ENCODE measurements at places on chromosomes 1 and 21.

DNA sequence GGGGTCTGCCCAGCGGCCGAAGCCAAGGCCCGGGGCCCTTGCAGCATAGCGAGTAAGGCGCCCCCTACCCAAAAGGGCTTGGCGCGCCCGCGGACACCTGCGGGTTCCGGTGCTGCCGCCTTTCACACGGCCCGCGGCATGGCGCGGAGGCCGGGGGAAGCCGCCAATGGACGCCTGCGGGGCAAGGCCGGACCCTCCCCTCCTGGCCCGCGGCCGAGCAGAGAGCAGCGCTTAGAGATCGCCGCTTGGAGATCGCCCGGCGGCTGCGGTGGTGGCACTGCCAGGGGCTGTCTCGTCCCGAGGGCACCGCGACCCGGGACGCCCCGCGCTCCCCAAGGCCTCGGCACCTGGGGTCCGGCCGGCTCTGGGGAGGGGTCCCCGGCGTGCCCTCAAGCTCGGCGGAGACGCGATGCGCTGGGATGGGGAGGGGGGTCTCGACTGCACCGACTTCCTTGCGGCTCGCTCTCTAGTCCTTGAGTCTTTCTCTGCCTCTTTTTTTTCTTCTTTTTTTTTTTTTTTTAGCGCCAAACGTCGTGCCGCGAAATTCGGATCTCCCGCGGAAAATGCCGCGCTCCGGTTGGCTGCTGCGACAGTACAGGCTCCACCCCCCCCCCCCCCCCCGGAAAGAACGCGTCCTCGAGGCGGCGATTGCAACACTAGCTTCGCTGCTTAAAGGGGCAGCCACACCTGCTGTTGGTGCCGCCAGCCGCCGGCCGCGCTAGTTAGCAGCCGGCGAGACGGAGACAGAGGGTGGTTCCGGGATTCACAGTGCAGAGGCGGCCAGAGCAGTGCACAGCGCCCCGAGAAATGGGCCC, at the start of gene E2F2:
Gene E2F2, minus strand, starts transcription at position 487 of the 815 bp plus-strand sequence. Its CDS starts 440 bp downstream, at position 47.
- peak; percentile 82 for DNase-seq

GRCh38 chr1:13807209-13807608, 107.2 kb downstream of the PRDM2 start:
- DNase-seq: no peak

DNA sequence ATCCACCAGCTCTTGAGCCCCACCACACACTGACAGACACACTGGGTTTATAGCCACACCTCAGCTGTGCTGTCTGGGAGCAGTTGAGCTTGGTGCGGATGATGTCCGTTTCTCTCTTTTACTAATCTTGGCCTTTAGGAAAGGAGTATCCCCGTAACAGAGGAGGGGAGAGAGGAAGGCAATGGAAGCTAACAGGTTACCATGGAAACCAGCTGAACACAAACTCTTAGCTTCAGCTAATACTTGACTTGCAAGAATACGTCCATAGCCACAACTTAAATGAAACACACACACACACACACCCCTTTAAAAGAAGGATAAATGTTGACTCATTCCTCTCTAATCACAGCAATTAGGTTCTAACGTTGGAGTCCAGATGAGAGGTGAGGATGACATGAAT, 28.0 kb upstream of the LRRN2 start:
- DNase-seq: no peak

GRCh38 chr1:225908773-225909172, 15.3 kb downstream of the PYCR2 start:
- no peak for DNase-seq

DNA sequence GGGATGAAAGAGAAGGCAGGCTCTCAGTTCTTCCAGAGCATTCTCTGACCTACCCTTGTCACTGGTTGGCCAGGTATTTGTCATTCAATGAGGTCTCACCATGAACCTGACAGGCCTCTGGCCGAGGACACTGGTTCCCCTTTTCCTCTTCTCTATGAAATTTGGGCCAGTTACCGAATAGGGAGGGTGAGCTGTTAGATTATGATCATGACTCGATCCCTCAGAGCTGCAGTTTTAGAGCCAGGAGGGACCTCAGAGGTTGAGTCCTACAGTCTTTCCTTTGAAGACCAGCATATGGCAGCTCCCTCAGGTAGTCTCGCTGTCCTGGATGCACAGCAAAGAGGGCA, 29.5 kb upstream of the CLSTN1 start:
- no peak for DNase-seq

GRCh38 chr1:119652587-119652986, 4.5 kb upstream of the ZNF697 start:
- no peak for DNase-seq

DNA sequence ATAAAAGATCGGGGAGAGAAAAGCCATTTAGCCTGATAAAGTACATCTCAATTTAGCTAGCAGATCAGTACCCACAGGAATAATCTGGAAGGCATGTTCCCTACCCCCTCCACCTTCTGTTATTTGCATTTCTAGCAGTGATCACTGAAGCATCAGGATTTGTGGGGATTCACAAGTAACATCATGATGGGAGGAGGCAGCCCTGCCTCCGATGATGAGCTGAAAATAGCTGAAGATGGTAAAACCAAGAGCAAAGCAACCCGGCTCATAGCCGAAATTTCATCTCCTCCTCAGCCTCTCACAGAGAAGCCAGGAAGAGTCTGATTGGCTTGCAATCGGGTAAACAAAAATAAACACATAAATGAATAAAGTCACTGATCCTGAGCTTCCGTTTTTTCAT, 2.4 kb downstream of the CCSAP start:
- no peak for DNase-seq

- no peak for DNase-seq
Measured at GRCh38 chr21:45084121-45084520, 9.7 kb downstream of the ADARB1 start.

DNA sequence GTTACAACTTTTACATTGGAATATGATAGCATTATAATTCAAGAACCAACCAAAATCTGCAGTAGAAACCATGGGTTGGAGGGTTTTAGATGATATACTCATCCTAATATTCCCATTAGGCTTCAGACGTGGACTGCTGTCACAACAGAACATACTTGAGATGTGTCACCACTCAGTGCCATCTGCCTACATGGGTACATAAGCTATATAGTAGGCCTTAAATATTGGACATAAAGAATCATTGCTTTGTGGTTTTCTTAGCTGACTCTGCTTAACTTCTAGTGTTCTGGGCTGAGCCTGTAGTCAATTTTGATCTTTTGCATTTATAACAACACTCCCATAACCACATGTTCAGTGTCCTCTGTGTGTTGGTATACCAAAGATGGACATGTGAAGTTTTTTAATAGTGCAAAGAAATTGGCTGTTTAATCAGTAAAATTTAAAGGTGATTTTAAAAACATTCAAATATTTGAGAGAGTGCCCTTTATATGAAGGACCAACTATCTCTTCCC, 14.2 kb downstream of the RAP1A start:
- DNase-seq: no peak

DNA sequence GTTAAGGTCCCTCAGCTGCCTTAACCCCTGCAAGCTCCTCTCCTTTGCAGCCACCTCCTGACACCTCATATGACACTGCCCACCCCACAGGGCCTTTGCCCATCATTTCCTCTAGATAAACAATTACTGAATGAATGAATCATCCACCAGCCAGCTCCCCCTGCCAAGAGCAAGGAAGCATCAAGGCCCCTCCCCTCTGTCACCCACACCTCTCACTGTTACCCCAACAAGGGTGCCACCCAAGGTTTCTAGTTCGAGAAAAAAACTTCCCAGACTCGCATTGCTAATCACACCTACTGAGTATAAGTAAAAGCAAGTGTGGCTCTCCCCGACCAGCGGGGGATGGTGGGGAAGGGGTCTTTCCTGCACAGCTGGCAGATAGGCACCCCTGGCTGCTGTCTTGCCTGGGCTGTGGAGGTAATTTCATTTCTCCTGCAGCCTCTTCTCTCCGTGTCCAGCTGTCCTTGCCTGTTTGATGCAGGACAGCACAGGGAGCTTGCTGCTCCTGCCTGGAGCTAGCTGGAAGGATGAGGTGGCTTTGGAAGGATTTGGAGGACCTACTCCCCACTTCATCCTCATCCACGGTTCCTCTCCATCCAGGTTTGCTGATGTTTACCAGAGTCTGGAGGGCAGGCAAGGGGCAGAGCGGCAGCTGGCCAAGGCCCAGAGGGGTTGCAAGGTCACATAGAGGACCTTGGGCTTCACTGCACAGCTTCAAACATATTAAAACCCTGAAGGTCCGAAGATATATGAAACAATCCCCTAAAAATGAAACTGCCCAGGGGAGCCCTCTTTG, 33.1 kb upstream of the LBR start:
- DNase-seq: peak; percentile 65

GRCh38 chr1:200048244-200048643, 20.7 kb downstream of the NR5A2 start:
- no peak for DNase-seq

GRCh38 chr1:58882322-58882948, 98.6 kb upstream of the JUN start:
- no peak for DNase-seq

GRCh38 chr1:76450229-76450628, 375.7 kb downstream of the ST6GALNAC3 start:
- no peak for DNase-seq

DNA sequence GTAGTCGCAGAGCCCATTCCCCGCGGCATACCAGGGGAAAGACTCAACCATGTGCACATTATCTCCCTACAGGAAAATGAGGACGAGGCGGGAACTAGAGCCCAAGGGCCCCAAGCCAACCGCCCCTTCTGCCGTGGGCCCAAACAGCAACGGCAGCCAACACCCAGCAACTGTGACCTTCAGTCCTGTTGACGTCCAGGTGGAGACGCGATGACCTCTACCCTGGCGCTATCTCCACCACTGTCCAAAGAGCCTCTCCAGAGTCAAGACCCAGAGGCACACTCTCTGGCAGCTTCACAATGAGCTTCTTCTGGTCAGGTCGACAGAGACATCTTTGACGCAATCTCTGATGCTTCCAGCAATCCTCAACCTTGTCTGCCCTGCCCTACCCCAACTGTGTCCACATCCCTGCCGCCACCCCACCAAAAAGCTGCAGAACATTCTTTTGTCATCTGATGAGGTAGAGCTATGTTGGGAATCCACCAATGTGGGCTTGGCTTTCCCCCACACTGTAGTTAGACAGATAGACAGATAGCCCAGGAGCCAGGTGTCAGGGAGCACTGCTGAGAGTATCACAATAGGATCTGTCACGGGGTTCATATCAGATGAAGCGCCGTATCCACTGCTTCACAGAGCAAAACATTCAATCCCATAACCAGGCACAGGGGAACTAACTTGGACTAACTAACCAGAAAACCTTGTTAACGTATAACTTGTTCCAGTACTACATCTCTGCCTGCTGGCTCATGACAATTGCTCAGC, 37.4 kb upstream of the SRRM1 start:
- DNase-seq: no peak

- DNase-seq: no peak
Measured at GRCh38 chr21:39153842-39154241, 29.4 kb downstream of the PSMG1 start.

DNA sequence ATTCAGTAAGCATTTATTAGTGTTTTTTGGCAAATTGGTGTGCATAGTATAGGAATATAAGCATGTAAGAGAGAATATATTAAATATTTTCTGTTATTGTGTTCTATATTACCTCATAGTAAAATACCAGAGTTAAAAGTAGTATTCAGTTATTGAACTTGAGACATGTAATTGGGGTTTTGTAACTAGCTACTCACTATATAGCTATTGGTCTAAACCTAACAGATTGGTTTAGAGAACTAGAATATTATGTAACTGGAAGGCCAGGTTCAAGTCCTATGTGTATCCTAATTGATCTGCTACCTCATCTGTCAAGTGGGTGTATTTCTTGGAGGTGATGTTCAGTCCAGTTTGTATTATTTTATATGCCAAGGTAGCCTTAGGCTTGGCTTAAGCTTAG, 26.3 kb downstream of the CLIC4 start:
- no peak for DNase-seq

- no peak for DNase-seq
Measured at GRCh38 chr1:46087891-46088290, 44.5 kb downstream of the PIK3R3 start.

- no peak for DNase-seq
Measured at GRCh38 chr1:155983191-155984024, 5.1 kb upstream of the ARHGEF2 start.

- DNase-seq: no peak
Measured at GRCh38 chr1:61005614-61006580, 76.5 kb upstream of the NFIA start.

DNA sequence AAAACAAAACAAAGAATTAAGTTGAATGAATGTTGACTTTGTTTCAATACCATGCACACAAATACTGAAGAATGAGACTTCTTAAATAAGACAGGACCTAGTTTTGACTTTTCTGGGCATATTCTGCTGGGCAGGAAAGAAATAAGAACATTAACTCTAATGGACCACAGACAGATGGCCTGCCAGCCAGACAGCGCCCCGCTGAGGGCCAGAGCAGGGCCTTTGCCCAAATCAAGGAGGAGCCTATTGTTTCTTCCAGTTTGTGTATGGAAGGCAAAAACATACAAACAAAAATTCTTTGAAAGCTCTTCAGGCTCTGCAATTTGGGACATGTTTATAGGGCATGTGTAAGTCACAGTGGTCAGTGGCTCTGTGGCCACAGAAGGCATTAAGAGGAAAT, 44.4 kb upstream of the KIF26B start:
- DNase-seq: no peak

DNA sequence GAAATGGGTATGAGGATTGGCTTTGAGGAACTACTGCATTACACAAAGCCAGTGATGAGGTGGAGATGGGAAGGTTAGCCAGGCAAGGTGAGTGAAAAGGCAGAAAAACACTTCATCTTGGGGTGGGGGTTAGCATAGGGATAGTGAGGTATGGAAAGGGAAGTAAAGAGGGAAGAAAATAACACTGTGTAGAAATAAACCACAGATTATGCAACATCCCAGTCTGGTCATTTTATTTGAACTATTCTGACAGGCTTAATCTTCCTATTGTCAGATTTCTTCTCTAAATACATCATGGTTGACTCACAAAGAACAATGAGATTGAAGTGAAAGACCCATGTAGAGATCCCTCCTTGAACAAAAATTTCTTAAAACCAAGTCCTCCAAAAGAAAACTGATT, 640.2 kb downstream of the PTPRC start:
- DNase-seq: no peak

- no peak for DNase-seq
Measured at GRCh38 chr1:171290621-171291020, 23.4 kb upstream of the FMO4 start.

DNA sequence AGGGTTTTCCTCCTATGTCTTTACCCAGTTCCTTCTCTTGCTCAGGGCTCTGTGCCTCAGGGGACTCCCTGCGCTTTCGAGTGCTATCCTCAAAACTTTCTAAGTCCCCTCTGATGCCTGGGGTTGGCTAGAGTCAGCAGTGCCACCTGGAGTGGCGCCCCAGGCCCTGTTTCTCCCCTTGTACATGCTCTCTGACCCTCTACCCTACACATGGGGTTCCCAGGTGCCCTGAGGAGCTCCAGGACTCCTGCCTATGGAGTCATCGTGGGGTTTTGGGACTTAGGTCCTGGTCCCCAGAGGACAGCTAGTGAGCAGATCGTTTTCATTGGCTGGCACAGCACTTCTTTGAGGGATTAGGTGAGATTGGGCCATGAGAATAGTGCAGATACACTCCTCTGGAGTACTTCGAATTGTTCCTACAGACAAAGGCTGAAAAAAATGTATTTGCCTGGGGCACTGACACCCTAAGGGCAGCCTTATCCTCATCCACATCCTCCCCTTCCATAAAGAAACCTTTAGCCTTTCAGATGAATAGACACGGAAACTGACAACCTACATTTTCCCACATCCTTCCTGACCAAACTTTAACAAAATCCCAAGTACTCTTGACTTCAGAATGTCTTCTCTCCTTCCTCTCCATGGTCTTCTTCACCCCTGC, 41.5 kb downstream of the LGR6 start:
- DNase-seq: no peak

Measured in activated naive CD8-positive, alpha-beta T cell treated with anti-CD3 and anti-CD28 coated beads, Interleukin-2, amount 50 U/mL, for 24 hours (primary cell).